Vagina (tissue), 2 donors: ENCODE measurements at places on chromosomes 13 and 19.

- no peak for DNase-seq
These were observed 10.6 kb upstream of the CEACAM4 start for GRCh38 chr19:41637484-41637883.

- no peak for DNase-seq
These were observed 458 bp upstream of the ATP8A2 start for GRCh38 chr13:25371158-25371874.

- DNase-seq: no peak
These were observed 71.4 kb downstream of the DGKH start for GRCh38 chr13:42119875-42120274.

DNA sequence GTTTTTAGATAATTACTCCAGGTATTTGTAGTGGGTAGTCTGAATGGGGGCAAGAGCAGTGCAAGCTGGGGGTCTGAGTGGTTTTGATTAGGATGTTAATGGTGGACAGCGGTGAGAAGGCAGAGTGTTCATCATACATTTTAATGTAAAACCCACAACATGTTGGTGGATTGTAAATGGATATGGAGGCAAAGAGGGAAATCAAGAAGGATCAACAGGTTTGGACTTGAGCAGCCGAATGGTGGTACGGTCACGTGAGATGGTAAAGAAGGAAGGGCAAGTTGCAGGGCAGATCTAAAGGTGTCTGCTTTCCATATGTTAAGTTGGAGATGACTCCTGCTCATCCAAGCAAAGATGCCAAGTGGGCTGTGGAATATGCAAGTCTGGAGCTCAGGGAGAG, 9.5 kb downstream of the ZNF30 start:
- no peak for DNase-seq

- no peak for DNase-seq
These were observed at the start of gene SLC44A2 for GRCh38 chr19:10625003-10625761. SLC44A2 (plus strand) TSS chr19:10625553; CDS start chr19:10625634, 81 bp downstream.

DNA sequence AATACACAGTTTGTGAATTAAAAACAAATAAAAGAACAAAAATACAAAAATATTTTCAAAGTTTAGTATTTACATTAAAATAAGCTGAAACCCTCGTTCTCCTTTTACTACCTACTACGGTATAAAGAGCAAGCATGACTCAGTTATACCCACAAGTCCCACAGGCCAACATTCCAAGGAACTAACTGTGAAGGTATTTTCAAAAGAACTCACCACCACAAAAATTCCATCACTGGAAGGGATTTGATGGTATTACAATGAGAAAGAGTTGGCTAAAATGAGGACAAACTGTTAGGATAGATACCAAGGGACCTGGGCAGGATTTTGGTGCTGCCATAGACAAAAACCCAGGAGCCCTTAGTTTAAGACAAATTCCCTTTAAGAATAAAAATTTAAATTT, 122.7 kb downstream of the TBC1D4 start:
- DNase-seq: no peak

DNA sequence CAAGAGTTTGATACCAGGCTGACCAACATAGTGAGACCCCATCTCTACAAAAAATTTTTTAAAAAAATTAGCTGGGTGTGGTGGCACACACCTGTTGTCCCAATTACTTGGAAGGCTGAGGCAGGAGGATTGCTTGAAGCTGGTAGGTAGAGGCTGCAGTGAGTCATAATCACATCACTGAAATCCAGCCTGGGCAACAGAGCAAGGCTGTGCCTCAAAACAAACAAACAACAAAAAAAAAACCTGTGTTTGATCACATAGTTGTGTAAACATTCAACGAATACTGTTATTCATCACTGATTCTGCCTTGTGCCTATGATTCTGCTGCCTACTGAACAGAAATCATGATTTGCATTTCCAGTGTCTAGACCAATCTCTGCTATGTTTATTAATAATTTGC, 134.0 kb downstream of the TBC1D4 start:
- no peak for DNase-seq

DNA sequence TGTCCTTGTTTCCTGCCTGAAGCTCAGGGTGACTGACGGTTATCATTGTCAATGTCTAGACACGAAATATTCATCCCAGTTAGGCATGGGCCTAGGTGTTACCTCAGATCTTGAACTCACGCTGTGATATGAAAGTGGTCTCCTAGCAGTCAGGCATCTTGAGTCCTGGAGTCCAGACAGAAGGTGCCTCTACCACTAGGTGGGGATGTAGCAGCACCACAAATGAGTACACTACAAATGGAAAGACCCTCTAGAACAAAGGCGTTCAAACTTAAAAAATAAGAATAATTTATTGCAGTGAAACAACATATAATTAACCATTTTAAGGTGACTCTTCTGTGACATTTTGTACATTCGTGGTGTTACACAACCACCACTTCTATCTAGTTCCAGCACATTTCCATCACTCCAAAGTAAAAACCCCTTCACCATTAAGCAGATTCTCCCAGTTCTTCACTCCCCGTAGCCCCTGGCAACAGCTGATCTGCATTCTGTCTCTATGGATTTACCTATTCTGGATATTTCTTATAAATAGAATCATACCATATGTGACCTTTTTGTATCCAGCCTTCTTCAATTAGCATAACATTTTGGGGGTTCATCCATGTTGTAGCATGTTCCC, 11.9 kb upstream of the FRY start:
- no peak for DNase-seq

DNA sequence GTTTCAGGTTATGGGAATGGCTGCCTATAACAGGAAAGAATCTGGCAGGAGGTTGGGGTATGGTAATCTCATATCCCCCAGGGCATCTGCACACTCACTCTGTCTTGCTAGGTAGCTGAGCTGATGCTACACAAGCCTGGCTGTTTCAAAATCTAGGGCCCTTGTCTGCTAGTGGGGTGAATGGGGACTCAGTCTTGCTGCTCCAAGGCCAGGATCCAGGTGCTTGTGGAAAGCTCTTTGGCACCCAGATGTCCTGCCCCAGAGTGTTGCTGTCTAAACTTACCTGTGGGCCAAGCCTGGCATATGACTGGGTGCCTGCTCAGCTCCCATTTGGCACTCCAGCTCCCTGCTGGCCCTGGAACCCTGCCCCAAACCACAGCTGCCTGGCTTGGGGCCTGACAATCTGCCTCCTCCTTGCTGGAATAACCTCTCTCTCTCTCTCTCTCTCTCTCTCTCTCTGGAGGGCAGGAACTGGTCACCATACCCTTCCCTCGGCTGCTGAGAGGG, 158.1 kb upstream of the TSC22D1 start:
- no peak for DNase-seq

- no peak for DNase-seq
These were observed 450.0 kb upstream of the SLC10A2 start for GRCh38 chr13:103516015-103516795.

DNA sequence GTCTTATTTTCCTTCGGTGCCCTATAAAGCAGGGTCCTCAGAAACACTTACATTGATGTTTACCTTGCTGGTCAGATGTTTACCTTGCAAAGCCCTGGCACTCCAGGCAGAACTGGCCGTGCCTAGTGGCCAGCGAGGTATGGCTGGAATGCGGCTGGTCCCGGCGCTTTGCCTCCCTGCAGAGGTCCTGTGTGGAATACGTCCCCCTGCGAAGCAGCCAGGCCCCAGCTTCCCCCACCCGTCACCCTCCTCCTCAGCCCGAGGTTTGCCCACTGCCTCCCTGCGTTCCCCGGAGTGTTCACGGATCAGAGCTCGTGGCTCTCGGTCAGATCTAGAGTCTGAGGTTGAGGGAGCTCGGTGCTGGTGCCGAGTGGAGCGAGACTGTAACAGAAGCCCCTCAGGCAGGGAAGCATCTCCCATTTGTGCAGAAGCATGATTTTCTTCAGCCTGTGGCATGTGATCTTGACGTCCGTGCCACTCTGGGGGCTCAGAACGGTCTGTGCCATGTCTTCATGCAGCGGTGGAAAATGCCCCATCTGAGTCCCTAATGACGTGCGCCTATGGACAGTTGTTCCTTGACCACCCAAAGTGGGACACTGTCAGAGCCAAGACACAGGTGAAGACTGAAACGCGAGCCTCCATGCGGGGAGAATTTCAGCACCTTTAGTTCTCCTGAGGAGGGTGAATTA, 54.8 kb upstream of the SOX1 start:
- DNase-seq: no peak

GRCh38 chr13:34935841-34936240, 6.2 kb upstream of the NBEA start:
- DNase-seq: no peak

- no peak for DNase-seq
These were observed 3.8 kb upstream of the ZNF626 start for GRCh38 chr19:20664901-20665781.

DNA sequence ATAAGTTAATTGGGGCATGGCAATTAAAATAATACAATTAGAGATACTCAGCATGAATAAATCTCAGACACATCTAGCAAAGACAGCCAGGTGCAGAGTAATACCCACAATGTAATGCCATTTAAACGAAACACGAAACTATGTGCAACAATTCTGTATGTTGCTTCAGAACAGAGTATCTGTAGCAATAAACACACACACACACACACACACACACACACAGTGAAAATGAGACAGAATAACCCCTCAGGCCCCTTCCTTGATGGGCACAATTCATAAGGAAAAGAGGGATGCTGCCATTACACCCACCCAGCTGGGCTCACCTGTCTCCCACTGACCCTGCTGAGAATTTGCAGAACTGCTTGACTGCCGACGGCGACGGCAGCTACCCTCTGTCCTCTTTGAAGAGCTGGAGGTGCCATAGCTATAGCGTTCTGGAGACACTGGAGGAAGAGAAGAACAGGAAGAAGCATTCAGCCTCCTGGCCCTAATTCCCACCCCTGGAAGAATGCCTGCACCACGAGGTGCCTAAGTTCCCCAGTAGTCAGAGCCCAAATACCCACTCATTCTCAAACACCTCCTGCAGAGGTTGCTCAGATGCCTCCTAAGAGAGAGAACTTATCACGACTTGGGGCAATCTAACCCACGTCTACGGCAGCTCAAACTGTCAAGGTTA, 2.5 kb downstream of the DEDD2 start:
- DNase-seq: no peak

- no peak for DNase-seq
These were observed 9.7 kb downstream of the CCDC97 start for GRCh38 chr19:41319500-41320184.

DNA sequence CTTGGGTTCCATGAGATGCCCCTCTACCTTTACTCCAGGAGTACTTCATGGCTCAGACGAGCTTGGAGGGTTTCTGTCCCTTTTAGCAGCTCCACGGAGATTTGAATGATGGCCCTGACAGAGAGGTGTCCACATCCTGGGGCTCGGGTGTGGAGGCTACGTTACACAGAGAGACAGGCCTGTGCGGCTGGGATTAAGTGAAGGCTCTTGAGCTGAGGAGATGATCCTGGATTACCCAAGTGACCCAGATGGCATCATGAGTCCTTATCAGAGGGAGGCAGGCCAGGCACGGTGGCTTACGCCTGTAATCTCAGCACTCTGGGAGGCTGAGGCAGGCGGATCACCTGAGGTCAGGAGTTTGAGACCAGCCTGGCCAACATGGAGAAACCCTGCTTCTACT, 12.4 kb downstream of the DPP9 start:
- DNase-seq: no peak

GRCh38 chr19:18291019-18291524, 9.7 kb upstream of the JUND start:
- DNase-seq: no peak

GRCh38 chr19:46404753-46405468, 8.5 kb downstream of the CCDC8 start:
- no peak for DNase-seq

DNA sequence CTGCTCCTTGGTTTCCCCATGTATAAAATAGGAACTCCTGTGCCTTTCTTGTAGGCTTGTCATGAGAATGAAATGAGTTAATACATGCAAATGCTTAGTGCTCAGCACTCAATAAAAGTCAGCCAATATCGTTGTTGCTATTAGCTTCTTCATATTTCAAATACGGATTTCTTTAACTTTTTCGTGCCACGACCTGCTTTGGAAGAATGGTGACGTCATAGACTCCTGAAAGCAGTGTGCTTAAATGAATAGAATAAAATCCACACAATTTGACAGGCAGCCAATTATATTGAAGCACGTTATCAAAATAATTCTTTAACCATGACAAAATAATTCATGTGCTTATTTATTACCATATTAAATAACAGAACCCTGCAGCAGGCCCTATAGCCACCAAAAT, 26.6 kb upstream of the CDC16 start:
- no peak for DNase-seq

DNA sequence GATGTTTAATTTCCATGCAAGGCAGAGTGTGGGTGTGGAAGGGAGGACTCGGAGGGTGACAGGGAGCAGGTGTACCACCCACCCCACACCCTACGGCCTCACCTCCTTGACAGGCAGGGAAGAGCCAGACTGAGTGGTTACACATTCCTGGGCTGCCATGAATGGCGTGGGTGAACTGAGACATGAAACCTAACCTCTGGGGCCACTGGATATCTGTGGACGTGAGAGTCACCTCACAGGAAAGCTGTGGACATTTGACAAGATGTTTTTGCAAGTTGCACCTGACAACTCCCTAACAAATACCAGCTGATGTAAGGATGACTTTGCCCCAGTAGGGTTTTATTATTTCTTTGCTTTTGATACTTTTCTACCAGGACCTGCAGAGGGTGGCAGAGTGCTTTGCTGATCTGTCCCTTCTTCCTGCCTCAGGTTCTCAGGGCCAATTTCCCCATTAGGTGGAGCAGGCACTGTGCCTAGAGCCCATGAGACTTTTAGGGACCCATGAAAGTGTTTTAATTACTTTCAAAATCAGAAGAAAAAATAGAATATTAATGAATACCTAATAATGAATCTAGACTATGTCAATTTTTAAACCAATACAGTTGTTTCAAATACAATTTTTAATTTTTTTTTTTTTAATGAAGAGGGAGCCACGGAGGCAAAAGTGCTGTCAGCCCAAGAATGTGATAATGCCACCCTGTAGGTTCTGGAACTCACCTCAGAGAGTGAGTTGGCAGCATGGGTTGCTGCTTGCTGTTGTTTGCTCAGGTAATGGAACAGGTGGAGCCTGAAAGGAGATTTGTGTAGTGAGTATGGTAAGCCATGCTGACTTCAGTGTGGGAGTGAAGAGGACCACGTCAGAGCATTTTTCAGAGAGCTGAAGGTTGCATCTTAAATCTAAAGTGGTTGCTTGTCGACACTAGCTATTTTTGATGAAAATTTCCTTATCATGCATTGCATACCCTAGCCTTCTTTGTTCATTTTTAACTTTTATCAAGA, 58.0 kb upstream of the CYSLTR2 start:
- DNase-seq: no peak

DNA sequence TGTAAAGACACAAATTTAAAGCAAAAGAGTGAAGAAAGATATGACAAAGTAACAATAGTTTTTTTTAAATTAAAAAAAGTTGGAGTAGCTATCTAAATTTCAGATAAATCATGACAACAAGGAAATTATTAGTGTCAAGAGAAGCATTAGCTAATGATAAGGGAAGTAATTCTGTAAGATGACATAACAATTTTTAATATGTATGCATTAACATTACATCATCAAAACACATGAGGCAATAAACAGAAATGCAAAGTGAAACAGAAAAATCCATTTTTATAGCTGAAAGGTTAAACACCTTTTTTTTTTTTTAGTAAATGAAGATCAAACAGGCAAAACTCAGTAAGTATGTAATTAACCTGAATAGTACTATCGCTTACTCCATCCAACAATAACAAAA, 804.9 kb upstream of the PRR20A start:
- no peak for DNase-seq

- DNase-seq: no peak
These were observed 708.2 kb downstream of the UQCRFS1 start for GRCh38 chr19:28504727-28505126.
